ENCODE measurements at places on chromosomes 4 and X.

GRCh38 chrX:132692066-132692465 is 203.2 kb upstream of the MBNL3 start:
- no peak for DNase-seq

- peak; percentile 88 for DNase-seq
Observed at GRCh38 chr4:186685767-186686183, 37.9 kb downstream of the FAT1 start.

GRCh38 chrX:101462892-101463291 is 22.4 kb upstream of the ARMCX4 start:
- DNase-seq, result peak; percentile 43

DNA sequence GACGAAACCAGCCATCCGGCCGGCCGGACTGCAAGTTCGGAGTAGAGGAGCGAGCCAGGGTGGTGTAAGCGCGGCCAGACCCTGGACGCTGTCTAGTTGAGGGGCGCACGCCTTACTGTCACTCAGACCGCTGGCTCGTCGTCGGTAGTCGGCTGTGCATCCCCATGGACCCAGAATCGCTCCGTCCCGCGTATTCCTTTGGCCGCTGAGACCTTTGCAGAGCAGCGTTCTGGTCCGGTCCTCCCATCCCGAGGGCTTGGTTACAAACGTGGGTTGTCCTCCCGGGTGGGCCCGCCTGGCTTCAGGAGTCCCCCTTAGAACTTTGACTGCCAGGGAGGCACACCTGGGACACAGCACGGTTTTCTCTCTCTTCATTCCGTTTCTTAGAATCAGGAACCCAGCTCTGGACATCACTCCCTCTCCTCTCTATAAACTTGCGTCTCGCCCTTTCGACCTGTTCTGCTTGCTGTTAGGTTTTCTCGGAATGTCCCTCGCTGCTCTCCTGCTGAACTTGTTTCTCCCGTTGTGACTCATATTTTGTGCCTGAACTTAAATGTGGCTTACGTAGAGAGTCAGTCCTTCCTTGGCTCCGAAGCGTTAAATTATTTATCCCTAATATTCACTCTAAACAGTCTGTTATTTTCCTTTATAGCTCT is 672 bp downstream of the PGM2 start:
- peak; percentile 55 for DNase-seq

DNA sequence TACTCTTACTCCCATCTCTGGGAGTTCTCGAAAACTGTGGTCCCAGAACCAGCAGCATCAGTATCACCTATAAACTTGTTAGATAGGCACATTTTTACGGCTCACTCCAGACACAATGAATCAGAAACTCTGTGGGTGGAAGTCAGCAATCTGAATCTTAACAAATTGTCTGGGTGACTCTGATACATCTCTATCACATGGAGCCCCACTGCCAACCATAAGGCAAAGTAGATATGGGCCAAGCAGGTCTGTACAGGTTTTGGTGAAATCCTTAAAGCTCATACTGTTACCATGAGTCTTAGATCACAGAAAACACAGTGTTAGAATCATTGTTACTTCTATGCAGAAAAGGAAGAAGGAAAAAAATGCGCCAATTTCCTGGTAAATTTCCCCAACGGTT is 122.5 kb upstream of the HCCS start:
- no peak for DNase-seq

GRCh38 chr4:179757641-179758040 is 2315.4 kb upstream of the AGA start:
- DNase-seq, result no peak

DNA sequence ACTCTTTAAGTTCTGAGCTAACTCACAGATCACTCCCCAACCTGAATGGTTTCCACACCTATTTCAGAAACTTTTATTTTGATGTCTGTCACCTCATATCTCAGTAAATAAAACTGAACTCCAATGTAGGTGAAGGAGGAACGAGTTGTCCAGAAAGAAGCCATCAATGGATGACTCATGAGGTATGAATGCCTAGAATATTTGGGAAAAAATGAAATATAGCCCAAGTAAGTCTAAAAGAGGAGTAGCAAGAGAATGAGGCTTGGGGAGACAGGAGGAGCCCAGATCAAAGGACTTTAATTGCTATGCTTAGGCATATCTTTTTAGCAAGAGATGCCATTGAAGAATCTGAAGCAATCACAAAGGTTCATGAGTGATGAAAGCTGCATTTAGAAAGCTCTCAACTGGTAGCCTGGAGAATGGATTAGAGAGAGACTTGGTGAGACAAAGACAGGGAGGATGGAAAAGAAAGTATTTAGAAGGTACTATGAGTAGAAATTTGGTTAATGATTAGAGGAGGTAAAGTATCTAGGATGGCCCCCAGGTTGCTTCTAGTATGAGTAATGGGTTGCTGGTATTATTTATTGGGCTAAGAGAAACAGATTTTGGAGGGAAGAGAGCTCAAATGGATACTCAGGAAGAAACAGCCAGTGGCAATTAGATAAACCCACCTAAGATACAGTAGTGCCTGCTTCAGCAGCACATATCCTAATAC is 39.4 kb downstream of the NOCT start:
- DNase-seq, result no peak

DNA sequence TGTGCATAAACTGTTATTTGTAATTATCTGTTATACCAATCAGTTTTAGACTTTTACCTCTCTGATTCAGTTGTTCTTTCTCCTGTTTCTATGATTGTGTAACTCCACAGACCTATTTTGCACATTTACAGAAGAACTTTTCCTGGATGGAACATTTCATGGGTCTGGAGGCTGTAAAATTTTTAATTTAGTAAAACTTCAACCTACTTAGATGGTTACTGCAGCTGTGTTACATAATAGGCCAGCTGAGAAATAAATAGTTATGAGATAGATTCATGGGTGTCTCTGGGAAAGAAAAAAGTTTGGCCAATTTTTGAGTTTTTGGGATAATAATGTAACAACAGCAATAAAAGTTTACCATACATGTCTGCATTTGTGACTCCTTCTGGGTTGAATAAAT is 253.5 kb downstream of the ARHGAP24 start:
- DNase-seq, result no peak

GRCh38 chr4:171928336-171928735 is 115.1 kb downstream of the GALNTL6 start:
- DNase-seq, result peak; percentile 14

GRCh38 chrX:46325312-46325877 is 219.8 kb downstream of the ZNF674 start:
- peak; percentile 92 for DNase-seq

DNA sequence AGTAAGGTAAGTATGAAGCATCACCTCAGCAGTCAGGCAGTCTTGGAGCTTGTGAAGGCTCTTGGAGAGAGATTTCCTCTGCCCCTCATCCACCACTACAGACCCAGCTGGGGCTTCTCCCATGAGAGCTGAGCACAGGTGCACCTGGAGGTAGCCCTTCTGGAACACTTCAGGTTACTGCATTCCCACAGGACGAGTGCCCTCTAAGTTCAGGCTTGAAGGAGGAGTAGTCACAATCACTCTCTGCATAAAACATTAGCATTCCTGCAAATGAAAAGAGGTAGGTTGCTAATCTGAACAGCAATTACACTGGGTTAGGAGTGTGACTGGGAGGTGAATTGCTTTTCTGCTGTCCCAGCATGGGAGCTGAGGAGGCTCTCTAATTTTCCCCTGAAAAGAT is 308.8 kb downstream of the TEX13C start:
- DNase-seq, result no peak

DNA sequence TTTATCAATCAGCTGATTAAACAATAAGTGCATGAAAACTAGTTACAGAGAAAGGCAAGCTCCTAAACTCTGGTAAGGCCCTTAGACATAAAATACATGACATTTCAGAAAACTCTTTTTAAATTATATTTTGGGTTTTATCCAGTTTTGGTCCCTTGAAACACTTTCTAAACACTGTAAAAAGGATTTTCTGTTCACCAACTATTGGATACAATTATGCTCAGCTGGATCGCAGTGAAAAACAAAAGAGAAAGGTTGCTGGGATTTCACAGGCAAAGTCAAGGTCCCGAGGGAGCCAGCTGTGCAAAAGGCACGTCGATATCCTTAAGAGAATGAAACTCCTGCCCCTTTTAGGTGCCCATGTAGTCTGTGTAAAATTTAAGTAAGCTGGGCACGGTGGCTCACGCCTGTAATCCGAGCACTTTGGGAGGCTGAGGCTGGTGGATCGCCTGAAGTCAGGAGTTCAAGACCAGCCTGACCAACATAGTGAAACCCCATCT is 1018.4 kb upstream of the INTU start:
- no peak for DNase-seq

- DNase-seq, result no peak
Observed at GRCh38 chr4:56389558-56389957, 2.3 kb upstream of the AASDH start.

DNA sequence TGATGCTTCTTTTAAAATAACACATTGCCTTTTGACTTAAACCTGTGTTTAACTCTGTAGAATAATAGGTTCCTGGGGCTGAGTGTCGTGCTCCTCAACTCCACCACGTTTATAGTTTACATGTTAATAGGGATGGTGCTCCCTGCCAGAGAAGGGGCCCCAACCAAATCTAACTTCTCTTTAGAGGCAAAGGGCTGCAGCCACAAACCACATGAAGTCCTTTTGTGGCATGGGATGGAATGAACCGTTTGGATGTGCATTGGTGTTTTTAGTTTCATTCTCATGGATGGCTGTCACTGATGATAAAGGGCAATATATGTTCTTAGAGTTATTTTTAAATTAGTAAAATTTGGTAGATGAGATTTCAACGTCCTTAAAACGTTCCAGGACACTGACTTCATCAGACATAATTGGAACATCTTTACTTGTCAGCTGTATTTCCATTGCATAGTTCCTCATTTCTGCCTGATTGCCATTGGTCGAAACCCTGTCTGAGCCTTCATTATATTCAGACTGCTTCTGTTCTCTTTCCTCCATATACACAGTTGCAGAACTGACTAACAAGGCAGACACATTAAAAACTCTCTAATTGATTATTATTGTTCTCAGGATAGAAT is 60.4 kb upstream of the HPF1 start:
- peak; percentile 36 for DNase-seq

- no peak for DNase-seq
Observed at GRCh38 chrX:10159145-10159468, 2.3 kb downstream of the CLCN4 start.

- DNase-seq, result no peak
Observed at GRCh38 chrX:135436966-135437866, 15.5 kb downstream of the SMIM10L2A start.

Measured in astrocyte of the hippocampus (primary cell).